ENCODE measurements at places on chromosomes 7 and 10.
A peak's percentile ranks its signal among the peaks of the same experiment; 100 is the strongest.

DNA sequence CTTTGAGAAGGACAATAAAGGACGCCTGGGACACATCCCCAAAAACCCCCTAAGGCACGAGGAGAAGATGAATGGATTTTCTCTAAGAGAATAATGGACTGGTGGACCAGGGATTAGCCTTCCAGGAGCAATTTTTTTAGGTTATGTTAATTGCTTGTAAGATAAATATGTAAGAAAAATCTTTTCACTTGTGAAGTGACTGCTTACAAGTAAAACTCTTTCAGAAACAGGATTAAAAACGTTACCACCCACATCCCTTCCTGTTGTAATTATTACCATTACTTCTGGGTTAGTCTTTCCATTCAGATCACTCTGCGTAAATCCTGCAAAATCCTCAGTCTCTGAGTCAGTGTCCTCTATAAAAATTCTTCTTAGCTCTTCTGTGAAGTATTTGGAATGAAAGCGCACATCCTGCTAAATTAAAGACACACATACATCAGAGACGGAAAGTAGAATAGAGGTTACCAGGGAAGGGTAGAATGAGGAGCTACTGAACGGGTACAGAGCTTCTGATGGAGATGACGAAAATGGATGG is 34.3 kb downstream of the CDCA7L start:
- DNase-seq, result no peak

DNA sequence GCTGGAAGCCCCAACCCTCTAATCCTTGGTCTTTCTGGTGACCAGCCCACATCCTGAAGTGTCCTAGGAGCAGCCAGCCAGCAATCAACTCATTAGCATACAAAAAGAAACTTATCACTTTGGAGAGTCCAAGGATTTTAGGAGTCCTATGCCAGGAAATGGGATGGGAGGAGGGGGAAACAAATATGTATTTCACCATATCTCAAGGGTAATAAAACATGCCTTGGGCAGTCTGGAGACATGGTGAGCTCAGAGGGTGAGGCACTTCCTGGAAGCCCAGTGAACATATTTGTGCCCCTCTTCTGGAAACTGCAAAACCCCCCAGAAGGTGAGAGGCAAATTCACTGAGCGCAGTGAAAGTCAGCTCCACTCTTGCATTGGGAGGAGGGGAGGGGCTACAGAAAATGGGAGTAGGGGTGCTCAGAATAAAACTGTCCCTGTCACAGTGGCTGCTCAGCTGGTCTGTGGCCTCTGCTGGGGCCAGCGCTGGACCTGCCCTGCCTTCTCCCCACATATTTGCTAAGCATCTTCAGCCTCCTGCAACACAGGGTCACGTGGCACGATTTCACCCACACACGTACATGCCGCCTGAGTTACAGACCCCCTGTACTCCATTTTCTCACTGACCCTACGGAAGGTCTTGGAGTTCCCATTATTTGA is 17.7 kb upstream of the ZMIZ1 start:
- peak; percentile 0 for DNase-seq

GRCh38 chr7:7820409-7820808 is 102.0 kb upstream of the RPA3 start:
- no peak for DNase-seq

- DNase-seq, result peak; percentile 45
Observed at GRCh38 chr7:44259547-44260457, 59.0 kb downstream of the YKT6 start.

- DNase-seq, result no peak
Observed at GRCh38 chr10:72375585-72375984, 20.9 kb upstream of the DNAJB12 start.

- DNase-seq, result no peak
Observed at GRCh38 chr7:90645784-90646183, 49.7 kb downstream of the CDK14 start.

GRCh38 chr10:87966459-87966858 is 103.0 kb downstream of the PTEN start:
- DNase-seq, result no peak
